Adrenal gland (tissue), 19 donors: ENCODE measurements at places on chromosomes 4 and X. TPM values are rescaled to one million over a fixed set of nuclear protein-coding genes. Genes with fewer than 3 reads are reported as not detected.

Gene SMR3B
- 8.9 TPM for polyA plus RNA-seq

DNA sequence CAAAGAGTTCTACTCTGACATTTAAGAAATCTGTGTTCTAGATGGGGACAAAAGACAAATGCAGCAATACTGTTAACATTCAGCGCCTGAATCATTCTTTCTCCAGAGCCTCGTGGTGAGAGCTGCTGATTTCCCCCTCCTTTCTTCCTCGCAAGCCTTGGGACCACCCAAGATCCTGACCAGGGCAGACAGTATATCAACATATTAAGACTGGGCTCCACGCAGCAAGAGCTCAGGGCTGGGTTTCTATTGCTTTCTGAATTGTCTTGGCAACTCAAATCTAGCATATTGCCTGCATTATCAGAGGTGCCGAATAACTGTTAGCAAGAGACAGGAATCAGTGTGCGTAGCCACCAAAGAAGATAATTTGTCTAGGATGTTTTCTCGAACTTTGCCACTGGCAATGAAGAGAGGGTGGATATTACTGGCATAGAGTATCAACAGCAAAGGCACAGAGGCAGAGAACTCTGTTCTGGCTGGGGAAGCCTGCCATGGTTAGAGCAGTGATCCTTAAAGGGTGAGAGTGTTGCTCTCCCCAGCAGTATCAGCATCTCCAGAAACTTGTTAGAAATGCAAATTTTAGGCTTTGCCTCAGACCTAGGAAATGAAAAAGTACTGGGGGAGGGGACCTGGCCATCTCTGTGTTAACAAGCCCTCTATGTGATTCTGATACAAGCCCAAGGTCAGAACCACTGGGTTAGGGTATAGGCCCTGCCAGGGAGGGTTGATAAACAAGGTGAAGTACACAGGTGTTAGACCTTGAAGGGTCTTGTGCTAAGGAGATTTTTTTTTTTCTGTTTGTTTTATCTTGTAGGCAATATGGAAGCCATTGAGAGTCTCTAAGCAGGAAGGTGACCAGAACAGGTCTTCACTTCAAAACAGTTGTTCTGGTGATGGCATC lies 46.2 kb upstream of the MID1IP1 start:
- H3K4me3 ChIP-seq, result no peak overlapping the region
- DNase-seq, result no peak
- no peaks in the 10 kb centered on the region for H3K36me3 ChIP-seq
- H3K4me1 ChIP-seq, result no peaks in the 10 kb centered on the region
- H3K27ac ChIP-seq, result no peak overlapping the region

DNA sequence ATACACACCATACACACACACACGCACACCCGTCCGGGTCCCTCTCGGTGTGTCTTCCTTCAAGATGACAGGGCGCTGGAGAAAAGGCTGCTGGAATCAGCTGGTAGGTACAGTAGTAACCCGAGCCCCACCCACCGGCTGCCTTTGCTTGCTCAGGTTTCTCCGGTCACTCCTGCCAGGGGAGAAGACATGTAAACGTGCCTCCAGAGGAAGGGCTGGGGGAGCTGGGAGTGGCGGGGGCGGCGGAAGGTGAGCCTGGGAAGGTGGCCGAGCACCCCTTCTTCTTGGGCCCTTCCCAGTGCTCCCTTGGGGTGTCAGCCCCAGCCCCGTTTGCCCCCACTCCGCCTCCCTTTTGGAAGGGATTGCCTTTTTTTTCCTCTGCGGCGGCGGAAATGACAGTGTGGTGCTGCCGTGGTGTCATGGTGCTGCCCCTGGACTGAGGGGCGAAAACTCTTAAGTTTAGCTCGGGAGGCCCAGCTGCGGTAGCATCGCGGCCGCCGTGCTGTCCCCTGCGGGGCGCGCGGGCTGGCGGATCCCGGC lies at the start of gene MID2:
Gene MID2, plus strand, starts transcription at position 169 of the 540 bp plus-strand sequence. CDS start 561 bp downstream, outside the sequence.
- no peaks in the 10 kb centered on the region for H3K36me3 ChIP-seq
- peak within 1 kb of the TSS; percentile 89 for H3K27ac ChIP-seq
- no peaks in the 10 kb centered on the region for H3K4me1 ChIP-seq
- H3K4me3 ChIP-seq, result peak within 1 kb of the TSS; percentile 47
- DNase-seq, result peak; percentile 70

Gene TEX13B
- polyA plus RNA-seq, result not detected

DNA sequence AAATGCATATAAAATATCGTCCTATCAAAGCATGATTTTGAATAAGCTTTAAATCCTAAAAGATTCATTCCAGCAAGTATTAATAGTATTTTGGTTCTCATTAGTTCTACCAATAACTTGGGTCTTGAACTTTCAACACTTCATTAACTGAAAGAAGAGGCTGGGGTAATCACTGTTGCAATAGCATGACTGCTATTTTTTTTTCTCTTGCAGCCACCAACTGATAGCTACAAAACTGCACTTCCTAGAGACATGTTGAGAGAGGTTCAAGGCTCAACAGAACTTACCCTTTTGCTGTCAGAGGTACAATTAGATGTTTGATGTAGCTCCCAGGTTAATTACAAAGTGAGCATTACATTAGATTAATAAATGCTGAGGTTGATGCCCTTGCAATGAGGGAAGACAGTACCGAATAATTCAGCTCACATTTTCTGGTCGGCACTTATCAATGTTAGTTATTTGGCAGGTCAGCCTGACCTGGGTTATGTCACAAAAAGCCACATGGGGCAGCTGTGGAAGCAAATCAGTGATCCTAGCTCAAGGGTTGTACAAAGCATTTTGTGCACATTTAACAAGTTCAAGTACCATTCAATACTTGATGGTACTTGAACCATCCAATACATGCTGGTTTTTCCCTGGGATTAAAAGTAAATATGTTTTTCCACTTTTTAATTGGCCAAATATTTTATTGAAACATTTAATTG lies 29.9 kb upstream of the TET2 start:
- no peak for DNase-seq
- no peak overlapping the region for H3K27ac ChIP-seq
- no peak overlapping the region for H3K4me3 ChIP-seq
- H3K4me1 ChIP-seq, result no peaks in the 10 kb centered on the region
- no peaks in the 10 kb centered on the region for H3K27me3 ChIP-seq

DNA sequence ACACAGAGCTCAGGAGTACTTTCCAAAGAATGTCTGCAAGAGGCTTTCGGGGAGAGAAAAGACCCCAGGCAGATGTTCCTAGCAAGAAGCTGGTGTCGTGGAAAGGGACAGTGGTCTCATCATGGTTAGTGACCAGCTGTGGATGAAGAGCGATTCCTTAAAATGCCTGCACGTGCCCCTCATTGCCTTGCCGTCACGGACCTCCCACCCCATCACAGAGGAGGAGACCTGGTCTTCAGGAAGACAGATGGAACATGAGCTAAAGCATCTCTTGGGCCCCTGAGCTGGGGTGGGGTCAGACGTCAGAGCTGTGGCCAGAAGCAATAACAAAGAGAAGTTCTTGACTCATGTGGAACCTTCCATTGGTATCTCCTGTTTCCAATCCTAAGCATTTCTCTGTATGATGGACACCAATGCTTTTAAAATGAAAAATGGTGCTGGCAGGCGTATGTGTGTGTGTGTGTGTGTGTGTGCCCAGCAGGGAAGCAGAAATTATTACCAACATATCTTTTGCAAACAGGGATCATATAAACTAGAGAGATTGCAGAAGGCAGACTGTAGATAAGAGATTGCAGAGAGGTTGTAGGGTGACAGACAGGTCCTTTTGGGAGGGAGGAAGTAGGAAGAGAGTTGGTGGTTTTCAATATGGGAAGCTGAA lies 25.2 kb upstream of the ASMTL start:
- no peaks in the 10 kb centered on the region for H3K36me3 ChIP-seq
- no peak overlapping the region for H3K4me3 ChIP-seq
- H3K27me3 ChIP-seq, result no peaks in the 10 kb centered on the region
- DNase-seq, result no peak

Gene NIPAL1
- polyA plus RNA-seq, result 1.5 TPM

GRCh38 chr4:43776371-43776770 lies 672.2 kb downstream of the KCTD8 start:
- no peak for DNase-seq
- H3K36me3 ChIP-seq, result no peaks in the 10 kb centered on the region
- H3K4me3 ChIP-seq, result no peak overlapping the region
- H3K27me3 ChIP-seq, result no peaks in the 10 kb centered on the region
- H3K4me1 ChIP-seq, result no peaks in the 10 kb centered on the region

- H3K27ac ChIP-seq, result no peak overlapping the region
- no peaks in the 10 kb centered on the region for H3K27me3 ChIP-seq
- no peak for DNase-seq
- H3K4me1 ChIP-seq, result no peaks in the 10 kb centered on the region
- H3K36me3 ChIP-seq, result no peaks in the 10 kb centered on the region
Measured at GRCh38 chr4:139501927-139502899, 48.3 kb downstream of the RAB33B start.

DNA sequence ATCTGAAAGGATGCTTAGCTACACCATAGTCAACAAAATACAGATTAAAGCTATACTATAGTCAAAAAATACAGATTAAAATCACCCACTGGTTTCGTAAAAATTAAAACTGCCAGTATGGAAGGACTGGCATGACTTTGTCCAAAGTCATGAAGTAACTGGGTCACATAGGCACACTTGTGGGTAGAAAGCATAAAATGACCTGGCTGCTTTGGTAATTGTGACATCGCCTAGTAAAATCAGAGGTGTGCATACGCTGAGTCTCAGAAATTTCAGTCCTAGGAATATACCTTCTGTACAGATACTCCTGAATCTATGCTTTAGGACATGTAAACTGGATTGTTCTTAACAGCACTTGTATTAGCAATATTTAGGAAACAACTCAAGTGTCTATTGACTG lies 28.1 kb downstream of the CLNK start:
- H3K27me3 ChIP-seq, result no peaks in the 10 kb centered on the region
- no peak overlapping the region for H3K27ac ChIP-seq

- no peaks in the 10 kb centered on the region for H3K4me1 ChIP-seq
- DNase-seq, result peak; percentile 33
- no peak overlapping the region for H3K4me3 ChIP-seq
- peak overlapping the region; percentile 53 for H3K27ac ChIP-seq
- H3K36me3 ChIP-seq, result no peaks in the 10 kb centered on the region
Measured at GRCh38 chrX:75156531-75156945, 455 bp upstream of the ABCB7 start.

GRCh38 chrX:24444645-24445044 lies 20.4 kb upstream of the PDK3 start:
- H3K4me1 ChIP-seq, result no peaks in the 10 kb centered on the region
- no peak overlapping the region for H3K4me3 ChIP-seq
- no peak overlapping the region for H3K27ac ChIP-seq
- no peak for DNase-seq
- H3K36me3 ChIP-seq, result no peaks in the 10 kb centered on the region
- peaks cover 15% of the 10 kb centered on the region for H3K27me3 ChIP-seq

GRCh38 chrX:25202827-25203226 lies 187.1 kb upstream of the ARX start:
- no peaks in the 10 kb centered on the region for H3K4me1 ChIP-seq
- no peaks in the 10 kb centered on the region for H3K27me3 ChIP-seq
- no peaks in the 10 kb centered on the region for H3K36me3 ChIP-seq
- no peak overlapping the region for H3K4me3 ChIP-seq

Gene SRPK3
- 4.9 TPM for polyA plus RNA-seq

DNA sequence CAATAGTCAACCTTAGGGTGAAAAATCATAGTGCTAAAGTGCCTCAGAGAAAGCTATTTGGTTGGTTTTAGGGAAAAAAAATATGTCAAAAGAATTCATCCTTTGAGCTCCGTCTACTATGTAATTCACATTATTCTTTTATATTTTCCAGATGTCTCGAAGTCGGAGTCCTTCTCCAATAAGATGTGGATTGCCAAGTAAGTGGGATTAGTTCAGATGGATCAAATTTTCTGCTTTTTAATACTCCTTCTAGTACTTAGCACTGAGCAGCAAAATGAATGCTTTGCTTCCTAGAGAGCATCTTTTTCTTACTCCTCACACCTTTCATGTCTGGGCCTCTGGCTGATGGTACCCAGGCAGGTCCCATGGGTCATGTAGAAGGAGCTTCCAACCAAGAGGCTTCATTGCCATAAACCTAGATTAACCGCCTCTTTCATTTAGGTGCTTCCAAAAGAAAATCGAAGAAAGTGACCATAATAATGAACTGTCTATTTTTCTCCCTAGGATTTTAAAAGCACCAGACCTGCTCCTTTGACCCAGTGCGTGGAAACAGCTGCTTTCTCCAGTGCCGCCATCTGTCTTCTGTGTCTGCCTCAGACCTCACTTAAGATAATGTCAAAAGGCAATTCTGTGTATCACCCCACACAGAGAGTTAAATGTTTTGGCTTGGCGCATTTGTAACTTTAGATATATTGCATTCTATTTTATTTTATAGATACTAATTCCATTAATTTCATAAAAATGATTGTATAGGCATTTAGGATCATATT lies 43.5 kb downstream of the SPATA18 start:
- no peaks in the 10 kb centered on the region for H3K4me1 ChIP-seq
- no peak for DNase-seq
- no peaks in the 10 kb centered on the region for H3K27me3 ChIP-seq
- H3K4me3 ChIP-seq, result no peak overlapping the region

- no peaks in the 10 kb centered on the region for H3K36me3 ChIP-seq
- no peaks in the 10 kb centered on the region for H3K27me3 ChIP-seq
- H3K27ac ChIP-seq, result no peak overlapping the region
- no peaks in the 10 kb centered on the region for H3K4me1 ChIP-seq
- H3K4me3 ChIP-seq, result no peak overlapping the region
Measured at GRCh38 chrX:77776659-77777058, 9.4 kb downstream of the ATRX start.

DNA sequence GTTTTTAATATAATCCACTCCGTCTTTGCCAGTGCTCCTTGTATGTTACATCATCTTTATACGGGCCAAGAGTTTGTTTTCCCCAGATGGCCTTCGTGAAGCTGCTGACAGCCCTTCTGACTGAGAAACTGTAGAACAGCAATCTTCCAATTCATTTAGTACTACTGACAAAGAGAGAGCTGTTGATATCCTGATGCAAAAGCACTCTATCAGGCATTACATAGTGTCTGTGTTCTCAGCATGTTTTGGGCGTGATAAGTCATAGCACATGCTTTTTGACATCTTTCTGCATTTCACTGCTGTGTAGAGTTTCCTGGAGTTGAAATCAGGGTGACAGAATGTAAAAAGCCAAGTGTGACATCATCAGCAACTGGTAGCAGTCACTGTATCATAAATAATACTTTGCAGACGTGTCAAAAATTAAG lies 746.3 kb upstream of the FAM241A start:
- H3K4me3 ChIP-seq, result no peak overlapping the region
- no peak overlapping the region for H3K27ac ChIP-seq
- H3K36me3 ChIP-seq, result no peaks in the 10 kb centered on the region
- no peak for DNase-seq
- no peaks in the 10 kb centered on the region for H3K27me3 ChIP-seq

Gene WAS
- polyA plus RNA-seq, result 4.2 TPM

DNA sequence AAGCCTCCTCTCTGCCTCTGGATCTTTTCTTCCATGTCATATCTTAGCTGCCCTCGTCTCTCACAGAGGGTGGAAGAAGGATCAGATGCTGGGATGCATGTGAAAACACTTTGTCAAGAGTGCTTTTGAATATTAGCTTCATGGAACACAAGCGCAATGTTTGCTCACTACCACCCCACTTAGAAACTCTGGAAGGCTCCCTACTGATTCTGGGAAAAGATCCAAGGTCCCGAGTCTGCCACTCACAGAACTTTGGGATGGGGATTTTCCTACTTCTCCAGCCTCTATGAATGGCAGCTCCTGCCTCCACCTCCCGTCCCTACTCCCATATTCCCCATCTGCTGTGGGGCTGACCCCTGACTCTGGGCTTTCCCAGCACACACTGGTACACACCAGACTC lies 40.2 kb upstream of the CRMP1 start:
- no peak overlapping the region for H3K4me3 ChIP-seq
- H3K36me3 ChIP-seq, result no peaks in the 10 kb centered on the region
- DNase-seq, result no peak
- H3K27ac ChIP-seq, result no peak overlapping the region

Gene ZFX
- 12.5 TPM for polyA plus RNA-seq

GRCh38 chr4:185322803-185323202 lies 72.9 kb downstream of the LRP2BP start:
- no peak overlapping the region for H3K4me3 ChIP-seq
- H3K36me3 ChIP-seq, result no peaks in the 10 kb centered on the region
- no peak for DNase-seq
- no peaks in the 10 kb centered on the region for H3K4me1 ChIP-seq
- H3K27ac ChIP-seq, result no peak overlapping the region
- H3K27me3 ChIP-seq, result no peaks in the 10 kb centered on the region
